ENCODE measurements at places on chromosomes 1 and 21.

DNA sequence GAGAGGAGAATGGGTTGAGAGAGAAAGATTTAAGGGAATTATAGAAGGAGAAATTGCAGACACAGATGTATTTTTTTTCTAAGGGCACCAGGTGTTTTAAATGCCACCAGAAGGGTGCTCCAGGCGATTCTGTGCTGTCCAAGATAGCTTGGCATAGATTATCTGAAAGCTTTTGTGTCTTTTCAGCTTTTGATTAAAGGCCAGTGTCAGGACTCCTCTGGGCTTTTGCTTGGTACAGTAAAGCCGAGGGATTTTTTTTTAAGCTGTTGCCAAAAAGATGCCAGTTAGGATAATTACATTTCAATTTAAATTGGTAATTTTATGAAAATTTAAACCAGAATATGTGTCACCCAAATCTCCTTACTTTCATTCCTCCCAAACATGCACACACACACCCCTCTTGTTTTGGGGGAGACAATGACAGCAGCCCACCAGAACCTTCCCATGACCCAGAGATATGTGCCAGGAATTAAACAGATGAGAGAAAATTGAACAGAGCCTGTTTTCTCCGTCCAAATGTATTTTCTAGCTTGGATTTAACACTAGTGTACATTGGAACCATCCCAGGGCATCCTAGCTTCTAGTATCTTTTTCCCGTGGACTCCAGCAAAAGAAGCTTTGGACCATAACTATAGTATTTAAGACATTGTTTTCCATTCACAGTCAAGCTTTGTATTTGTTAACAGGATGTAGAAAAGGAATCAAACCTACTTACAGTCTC lies 670.7 kb upstream of the CXADR start:
- no peak for DNase-seq

DNA sequence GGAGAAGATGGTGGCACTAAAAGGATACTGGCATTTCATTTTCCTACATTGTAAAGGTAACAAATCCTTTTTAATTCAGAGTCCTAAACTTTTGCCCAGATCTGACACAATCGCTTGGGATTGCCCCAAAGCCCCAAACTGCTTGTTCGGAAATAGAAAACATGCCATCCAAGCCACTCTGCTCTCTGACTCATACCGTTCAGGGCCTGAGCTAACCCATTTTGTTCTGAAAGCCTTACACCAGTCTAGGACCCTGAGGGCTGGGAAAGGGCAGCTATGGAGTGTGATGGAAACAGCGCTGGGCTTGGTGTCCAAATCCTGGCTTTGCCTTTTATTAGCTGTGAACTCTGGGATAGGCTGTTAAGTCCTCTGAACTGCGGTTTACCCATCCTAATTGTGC lies 159.4 kb upstream of the UBE2U start:
- no peak for DNase-seq

GRCh38 chr1:234842726-234843641 lies 233.0 kb upstream of the IRF2BP2 start:
- DNase-seq, result no peak

DNA sequence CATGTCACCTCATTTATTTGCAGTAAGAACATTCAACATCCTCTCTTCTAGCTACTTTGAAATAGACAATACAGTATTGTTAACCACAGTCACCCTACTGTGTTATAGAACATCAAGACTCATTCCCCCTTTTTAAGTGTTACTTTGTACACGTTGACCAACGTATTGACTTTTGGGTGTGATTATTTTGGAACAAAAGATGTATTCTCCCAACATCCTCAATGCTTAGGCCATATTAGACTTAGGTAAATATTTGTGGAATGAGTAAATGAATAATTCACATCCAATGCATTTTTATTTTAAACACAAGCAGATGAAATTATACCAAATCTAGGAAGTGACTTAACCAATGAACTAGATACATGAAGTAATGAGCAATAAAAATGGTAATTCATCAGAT lies 296.6 kb downstream of the CHRM3 start:
- no peak for DNase-seq

DNA sequence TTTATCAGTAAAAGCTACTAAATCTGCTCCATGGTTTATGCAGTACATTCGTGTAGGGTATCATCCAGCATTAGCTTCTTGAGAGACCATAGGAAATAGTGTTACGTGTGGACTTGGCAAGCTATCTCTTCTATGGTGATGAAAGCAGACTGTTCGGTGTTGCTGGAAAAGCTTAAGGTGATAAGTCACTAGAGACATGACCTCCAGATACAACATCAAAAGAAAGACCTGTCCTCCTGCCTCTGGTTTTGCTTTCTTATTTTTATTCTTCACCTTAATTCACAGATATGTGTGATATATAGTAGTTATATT lies 53.5 kb upstream of the S1PR1 start:
- peak; percentile 34 for DNase-seq

- no peak for DNase-seq
Observed at GRCh38 chr1:148318904-148319242, 164.2 kb downstream of the PPIAL4G start.

DNA sequence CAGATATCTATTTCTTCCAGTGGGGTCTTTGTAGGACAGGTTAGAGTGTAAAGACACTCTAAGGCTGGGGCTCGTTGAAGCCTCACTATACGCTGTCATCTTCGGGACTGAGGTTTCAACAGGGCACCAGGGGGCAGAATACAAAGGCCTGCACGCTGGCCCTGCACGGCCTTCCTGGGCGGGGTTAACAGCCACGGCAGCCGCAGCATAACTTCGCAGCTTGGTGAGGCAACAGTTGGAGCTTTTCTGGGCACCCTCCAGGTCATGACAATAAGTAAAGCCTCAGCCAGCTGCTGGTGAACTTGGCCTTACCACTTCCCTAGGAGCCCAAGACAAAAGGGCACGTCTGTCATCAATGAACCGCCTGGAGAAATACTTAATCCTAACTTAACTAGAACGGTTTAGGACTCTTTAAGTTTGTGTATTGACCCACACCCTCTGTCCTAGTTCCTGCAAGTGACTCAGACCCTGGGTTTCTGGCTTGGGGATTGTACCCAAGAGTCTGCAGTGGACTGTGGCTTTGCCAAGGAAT lies 2.3 kb upstream of the RUNX1 start:
- peak; percentile 74 for DNase-seq

DNA sequence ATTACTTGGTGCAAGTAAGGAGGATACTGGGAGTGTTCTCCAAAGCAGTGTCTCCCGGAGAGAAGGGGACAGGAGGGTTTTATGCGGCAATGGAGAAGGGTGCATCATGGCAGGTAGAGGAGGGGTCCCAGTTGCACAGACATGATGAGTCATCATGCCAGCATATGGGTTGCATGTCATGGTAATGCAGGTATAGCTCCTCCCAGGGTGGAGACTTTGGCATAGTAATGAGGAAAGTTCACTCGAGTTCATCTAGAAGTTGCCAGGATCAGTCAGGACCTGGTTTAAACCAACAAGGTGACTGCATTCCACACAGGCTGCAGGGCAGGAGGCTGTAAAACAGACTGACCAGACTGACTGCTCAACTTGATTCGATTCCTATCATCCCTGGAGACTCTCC lies 355.7 kb upstream of the DUSP10 start:
- DNase-seq, result no peak

DNA sequence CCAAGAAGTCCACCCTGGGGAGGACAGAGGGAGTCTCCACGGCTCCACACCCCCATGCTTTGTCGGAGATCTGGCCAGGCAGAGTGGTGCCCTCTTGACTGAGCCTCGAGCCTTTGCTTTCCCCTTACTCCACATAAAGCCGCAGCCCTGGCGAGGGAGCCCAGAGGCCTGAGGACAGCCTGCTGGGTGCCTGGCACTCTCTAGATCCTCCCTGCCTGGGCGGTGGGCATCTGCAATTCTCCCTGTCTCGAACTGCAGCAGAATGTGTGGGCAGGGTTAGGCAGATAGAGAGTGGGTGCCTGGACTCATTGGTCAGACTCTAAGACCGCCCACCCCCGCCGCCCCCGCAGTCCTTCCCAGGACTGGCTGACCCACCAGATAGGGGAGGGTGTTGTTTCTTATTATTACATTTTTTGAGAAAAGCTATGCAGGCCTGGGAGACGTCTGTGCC lies 13.9 kb downstream of the EPHX1 start:
- DNase-seq, result no peak

GRCh38 chr1:217097819-217098218 lies 374.6 kb upstream of the ESRRG start:
- no peak for DNase-seq

DNA sequence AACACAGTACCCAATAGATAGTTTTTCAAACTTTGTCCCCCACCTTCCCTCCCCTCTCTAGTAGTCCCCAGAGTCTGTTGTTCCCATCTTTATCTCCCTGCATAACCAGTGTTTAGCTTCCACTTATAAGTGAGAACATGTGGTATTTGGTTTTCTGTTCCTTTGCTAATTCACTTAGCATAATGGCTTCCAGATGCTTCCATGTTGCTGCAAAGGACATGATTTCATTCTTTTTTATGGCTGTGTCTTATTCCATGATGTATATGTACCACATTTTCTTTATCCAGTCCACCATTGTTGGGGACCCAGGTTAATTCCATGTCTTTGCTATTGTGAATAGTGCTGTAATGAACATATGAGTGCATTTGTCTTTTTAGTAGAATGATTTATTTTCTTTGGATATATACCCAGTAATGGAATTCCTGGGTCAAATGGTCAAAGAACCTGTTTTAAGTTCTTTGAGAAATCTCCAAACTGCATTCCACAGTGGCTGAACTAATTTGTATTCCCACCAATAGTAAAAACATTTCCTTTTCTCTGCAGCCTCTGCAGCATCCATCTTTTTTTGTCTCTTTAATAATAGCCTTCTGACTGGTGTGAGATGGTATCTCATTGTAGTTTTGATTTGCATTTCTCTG lies 126.0 kb downstream of the AK5 start:
- DNase-seq, result peak; percentile 50

DNA sequence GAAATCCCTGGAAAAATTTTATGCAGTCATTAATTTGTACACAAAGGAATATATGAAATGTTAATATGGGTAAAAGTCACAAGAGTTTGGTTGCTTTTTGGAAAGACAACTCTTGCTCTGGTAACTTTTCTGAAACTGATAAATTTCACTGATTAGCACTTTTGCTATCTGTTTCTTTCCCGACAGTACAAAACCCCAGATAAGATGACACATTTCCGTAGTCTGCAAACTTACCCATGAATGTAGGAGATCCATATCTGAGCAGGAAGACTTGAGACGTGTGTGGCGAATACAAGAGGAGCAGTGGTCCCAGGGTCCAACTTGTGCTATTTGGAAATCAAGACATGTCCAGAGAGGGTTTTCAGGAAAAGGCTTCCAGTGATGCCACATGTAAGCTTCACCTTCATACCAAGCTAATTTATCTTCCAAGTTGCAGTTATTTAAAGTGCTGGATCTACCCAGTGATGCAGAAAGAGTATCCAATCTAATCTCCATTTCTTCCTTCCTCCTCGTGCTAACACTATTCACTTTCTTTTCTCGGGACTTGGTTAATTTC lies 35.9 kb upstream of the SAMSN1 start:
- no peak for DNase-seq

DNA sequence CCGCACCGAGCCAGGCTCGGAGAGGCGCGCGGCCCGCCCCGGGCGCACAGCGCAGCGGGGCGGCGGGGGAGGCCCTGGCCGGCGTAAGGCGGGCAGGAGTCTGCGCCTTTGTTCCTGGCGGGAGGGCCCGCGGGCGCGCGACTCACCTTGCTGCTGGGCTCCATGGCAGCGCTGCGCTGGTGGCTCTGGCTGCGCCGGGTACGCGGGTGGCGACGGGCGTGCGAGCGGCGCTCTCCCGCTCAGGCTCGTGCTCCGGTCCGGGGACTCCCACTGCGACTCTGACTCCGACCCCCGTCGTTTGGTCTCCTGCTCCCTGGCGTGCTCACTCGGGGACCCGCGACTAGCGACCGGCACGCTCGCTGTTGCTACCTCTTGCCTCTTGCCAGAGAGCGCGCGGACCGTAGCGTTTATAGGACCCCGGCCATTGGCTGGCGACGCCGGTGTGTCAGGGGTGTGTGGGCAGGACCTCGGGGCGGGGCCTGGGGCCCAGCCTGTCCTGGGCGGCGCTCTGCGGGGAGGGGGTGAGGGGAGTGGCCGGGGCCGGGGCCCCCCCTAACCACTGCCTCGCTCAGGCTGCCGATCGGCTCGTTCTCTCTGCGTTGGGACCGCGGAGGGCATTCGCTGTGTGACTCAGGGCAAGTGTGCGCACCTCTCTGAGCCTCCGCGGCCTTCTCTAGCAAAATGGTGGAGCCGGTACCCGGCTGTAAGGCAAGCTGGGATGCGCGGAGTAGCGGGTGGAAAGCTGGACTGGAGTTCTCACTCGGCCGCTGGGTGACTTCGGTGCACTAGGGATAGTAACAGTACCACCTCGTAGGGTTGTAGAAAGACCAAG lies at the start of gene SLC2A1:
Gene SLC2A1 (minus strand): TSS at position 381 of the 832 bp plus-strand sequence. CDS start 217 bp downstream, at position 164.
- peak; percentile 96 for DNase-seq

- no peak for DNase-seq
Observed at GRCh38 chr1:8739377-8739776, 78.1 kb downstream of the RERE start.

DNA sequence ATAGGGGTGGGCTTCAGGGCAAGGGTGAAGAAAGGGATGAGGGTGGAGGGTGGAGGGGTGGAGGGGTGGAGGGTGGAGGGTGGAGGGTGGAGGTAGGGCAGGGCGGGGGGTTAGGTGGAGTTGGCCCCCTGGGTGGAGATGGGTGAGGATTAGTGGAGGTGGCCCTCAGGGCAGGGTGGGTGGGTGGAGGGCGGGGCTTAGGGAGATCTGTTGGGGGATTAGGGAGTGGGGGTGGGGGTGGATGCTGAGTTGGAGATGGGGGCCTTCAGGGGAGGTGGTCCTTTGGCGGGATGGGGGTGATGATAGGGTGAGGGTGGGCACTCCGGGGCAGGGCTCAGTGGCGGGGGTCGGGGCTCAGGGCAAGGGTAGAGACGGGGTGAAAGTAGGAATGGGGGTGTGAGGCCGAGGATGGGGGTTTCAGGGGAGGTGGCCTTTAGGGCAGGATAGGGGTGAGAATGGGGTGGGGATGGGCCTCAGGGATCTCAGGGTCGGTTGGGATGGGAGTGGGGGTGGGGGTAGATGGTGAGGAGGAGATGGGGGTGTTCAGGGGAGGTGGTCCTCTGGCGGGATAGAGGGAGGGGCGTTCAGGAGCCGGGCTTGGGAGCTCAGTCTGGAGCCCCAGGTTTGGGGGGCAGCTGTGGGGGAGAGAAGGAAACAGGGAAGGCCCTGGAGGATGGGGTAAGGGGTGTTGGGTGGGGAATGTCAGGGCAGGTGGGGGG lies 800 bp upstream of the DNMT3L start:
- no peak for DNase-seq

DNA sequence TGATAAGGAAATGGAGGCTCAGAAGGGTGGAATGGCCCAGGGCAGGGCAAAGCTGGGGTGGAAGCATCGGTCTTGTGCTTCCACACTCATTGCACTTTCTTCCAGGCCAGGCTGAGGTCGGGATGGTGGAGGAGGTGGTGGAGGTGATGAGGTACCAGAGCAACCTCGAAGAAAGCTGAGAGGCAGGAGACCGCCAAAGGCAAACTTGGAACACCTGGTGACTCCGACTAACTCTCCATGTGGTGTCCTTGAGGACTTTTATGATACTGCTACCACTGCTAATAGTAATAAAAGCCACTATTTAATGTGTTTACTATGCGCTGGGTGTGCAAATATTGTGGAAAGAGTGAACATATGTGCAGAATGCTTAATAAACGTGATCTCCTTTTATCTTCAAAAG lies 16.9 kb upstream of the BTG2 start:
- DNase-seq, result no peak
